NCI-H1105 (cell line): ENCODE measurements at places on chromosomes 1 and 21.

- no peak for DNase-seq
These were observed 24.1 kb upstream of the RNF19B start for GRCh38 chr1:32988665-32989064.

GRCh38 chr1:117606649-117607430 lies 992 bp downstream of the TENT5C start:
- no peak for DNase-seq

DNA sequence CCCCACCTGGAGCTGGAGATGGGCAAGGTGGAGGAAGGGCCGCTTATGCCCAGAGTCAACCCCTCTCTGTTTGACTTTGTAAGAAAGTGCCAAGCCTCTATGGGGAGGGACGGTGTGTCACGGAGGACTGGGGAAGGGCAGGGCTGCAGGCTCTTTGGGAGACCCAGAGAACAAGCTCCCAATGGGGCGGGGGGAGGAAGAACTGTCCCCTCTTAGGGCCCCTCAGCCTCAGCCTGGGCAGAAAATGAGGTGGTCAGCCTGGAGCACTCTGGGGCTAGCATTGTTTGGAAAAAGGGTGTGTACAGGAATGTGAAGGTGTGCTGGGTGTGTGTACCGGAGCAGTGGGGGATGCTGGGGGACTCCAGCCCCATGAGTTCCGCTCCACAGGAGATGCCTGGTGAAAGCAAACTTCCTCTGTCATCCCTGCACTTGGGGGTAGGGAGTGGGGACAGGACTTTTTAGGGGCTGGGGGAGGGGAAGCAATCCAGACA lies 1.2 kb upstream of the INAVA start:
- no peak for DNase-seq

GRCh38 chr1:241086686-241087085 lies 270.3 kb downstream of the RGS7 start:
- DNase-seq, result no peak

GRCh38 chr1:107434361-107434693 lies 293.5 kb downstream of the NTNG1 start:
- no peak for DNase-seq

GRCh38 chr1:112676543-112676942 lies 2.1 kb downstream of the MOV10 start:
- no peak for DNase-seq

GRCh38 chr1:204828352-204828850 lies 42.3 kb upstream of the NFASC start:
- DNase-seq, result peak; percentile 84

DNA sequence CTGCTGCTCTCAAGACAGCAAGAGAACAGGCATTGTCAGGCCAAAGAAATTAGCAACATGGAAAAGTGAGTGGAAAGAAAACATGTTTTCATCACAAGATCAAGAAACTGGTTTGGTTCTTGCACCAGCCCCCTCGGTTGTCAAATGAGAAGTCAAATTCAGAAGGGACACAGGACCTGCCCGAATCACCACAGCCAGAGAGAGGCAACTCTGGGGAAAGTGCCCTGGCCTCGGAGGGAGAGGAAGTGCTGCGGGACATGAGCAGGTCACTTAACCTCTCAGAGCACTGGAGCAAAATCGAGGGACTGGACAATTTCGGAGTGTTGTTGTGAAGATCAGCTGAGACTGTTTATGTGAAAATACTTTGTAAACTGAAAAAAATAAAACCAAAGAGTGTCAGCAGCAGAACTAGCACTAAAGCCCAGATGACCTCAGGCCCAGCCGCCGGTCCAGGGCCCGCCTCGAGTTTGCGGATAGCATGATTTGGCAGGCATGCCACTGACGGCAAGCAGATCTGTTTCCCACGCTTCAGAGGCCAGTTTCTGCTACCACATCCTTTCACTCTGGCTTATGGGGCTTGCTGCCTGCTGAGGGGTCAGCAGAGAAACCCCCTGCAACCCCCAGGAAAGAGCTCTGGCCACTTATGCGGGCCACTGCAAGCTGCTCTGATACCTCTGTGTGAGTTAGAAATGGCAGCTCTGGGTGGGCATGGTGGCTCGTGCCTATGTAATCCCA lies 32.1 kb downstream of the CD247 start:
- no peak for DNase-seq

GRCh38 chr1:74502432-74502831 lies 10.0 kb downstream of the LRRC53 start:
- no peak for DNase-seq

GRCh38 chr1:45928486-45929205 lies 125.2 kb downstream of the MAST2 start:
- DNase-seq, result no peak

DNA sequence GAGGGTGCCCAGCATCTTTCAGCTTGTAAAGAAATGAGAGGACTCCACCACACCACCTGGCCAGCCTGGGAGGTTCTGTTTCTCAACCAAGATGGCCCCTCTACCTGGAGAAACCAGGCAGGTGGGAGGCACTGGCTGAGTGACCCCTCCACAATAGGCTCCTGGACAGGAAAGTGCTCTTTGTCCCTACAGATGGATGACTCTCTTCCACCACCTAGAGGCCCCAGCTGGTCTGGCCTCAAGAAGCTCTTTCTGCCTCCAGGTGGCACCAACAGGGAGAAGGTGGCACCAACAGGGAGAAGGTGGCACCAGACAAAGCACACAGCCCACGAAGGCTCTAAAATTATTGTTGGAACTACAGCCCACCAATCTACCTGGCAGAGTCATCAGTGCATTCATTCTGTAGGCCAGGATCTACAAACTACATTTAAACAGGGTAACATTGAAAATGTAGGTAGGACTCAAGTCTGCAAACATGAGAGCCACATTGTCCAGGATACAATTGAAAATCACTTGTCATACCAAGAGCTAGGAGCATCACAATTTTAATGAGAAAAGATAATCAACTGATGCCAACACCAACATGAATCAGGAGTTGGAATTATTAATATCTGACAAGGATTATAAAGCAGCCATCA lies 14.4 kb downstream of the TMPRSS3 start:
- peak; percentile 54 for DNase-seq

- DNase-seq, result no peak
These were observed 120.8 kb downstream of the RGS2 start for GRCh38 chr1:192929597-192929996.

DNA sequence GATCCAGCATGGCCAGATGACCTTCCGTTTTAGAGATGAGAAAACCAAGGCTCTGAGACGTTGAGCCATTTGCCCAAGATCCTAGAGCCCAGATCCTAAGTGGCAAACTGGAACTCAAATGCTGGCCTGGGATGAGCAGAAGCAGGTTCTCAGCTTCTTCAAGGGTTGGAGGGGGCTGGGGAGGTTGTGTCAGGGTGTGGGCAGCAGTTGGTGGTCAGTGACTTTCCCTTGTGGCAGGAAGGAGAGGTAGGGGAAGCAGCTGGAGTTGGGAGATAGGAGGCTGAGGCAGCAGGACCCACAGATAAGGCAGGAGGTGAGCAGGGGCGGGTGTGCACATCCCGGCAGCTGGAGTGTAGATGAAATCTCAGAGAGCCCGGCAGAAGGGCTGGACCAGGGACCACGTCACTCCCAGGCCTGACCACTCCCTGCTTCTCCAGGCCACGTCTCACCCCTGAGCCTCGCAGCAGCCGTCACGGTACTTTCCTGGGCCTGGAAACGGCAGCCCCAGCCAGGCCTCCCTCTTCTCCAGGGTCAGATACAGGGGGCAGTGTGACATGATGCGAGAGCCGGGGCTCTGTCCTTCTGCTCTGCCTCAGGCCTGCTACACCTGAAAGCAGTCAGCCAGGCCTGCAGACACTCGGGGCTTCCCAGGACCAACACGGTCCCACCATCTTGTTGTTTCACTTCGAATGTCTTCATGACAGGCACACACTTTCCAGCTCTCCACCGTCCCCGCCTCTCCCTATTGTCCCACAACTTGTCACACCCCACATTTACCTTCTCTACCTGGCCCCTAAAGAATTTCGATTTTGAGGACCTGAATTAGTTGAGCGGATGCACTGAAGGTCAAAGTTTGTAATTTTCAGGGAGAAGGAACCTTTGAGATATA lies 11.5 kb upstream of the LAPTM5 start:
- DNase-seq, result no peak

- no peak for DNase-seq
These were observed 989.8 kb upstream of the B3GALT2 start for GRCh38 chr1:194176212-194176611.

GRCh38 chr1:176485083-176485482 lies 22.1 kb downstream of the PAPPA2 start:
- no peak for DNase-seq

- DNase-seq, result no peak
These were observed 98.8 kb downstream of the RASAL2 start for GRCh38 chr1:178192686-178193085.
